H54 (cell line): ENCODE measurements at places on chromosomes 1 and 21.

- no peak for DNase-seq
Observed at GRCh38 chr1:228416217-228416933, at the start of gene TRIM17. Gene TRIM17, minus strand, starts transcription at chr1:228416861. Its CDS starts 1,789 bp downstream, at chr1:228415072.

- no peak for DNase-seq
Observed at GRCh38 chr1:1165485-1165884, 8.2 kb upstream of the TTLL10 start.

GRCh38 chr1:18458133-18459092 lies 22.3 kb upstream of the KLHDC7A start:
- no peak for DNase-seq

DNA sequence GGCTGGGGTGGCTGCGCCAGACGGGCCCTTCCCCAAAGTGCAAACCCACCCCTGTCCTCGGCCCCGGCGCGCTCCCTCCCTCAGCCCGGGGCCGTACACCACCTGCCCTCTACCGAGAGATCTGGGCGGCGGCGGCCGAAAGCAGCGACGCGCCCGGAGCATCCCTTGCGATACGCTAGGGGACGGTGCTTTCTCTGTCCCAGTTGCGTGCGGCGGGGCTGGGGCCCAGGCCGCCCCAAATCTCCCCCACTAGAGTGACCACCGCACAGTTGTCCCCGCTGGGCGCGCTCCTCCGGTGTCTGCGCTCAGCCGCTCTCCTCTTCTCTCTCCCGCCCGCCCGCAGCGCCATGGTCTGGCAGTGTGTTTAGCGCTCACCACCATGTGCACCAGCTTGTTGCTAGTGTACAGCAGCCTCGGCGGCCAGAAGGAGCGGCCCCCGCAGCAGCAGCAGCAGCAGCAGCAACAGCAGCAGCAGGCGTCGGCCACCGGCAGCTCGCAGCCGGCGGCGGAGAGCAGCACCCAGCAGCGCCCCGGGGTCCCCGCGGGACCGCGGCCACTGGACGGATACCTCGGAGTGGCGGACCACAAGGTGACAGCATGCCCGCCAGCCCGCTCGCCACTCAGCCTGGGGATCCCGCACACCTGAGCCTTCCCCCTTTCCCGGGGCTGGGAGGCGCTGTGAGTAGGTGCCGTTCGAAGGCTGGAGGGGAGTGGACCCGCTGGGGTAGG lies 1.0 kb downstream of the ST6GALNAC5 start:
- DNase-seq: no peak

DNA sequence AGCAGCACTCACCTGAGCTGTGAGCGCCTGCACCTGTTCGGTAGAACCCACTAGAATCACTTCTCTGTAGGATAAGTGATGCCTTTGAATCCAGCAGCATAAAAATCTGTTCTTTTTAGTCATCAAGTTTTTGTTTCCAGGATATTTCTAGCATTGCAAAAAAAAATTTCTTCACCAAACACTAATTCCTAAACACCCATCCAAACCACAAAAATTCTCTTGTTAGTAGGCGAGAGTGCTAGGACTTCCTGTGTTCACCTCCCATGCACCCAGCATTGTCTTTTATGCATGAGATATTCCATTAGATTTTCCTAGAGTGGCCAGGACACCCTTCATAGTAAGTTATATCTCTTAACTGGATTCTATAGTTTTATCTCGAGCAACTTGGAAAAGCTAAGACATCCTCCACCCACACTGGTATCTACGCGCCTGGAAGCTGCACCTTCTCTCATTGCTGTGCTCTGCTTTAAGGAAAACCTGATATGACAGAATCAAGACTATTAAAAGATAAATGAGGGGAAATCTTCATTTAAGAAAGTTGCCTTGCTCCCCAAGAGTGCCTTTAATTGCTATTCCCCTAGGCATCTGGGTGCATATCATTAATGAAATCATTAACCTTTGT lies 12.3 kb downstream of the SERTAD4 start:
- DNase-seq: no peak

- DNase-seq: no peak
Observed at GRCh38 chr1:10686404-10687040, 109.9 kb downstream of the CASZ1 start.

DNA sequence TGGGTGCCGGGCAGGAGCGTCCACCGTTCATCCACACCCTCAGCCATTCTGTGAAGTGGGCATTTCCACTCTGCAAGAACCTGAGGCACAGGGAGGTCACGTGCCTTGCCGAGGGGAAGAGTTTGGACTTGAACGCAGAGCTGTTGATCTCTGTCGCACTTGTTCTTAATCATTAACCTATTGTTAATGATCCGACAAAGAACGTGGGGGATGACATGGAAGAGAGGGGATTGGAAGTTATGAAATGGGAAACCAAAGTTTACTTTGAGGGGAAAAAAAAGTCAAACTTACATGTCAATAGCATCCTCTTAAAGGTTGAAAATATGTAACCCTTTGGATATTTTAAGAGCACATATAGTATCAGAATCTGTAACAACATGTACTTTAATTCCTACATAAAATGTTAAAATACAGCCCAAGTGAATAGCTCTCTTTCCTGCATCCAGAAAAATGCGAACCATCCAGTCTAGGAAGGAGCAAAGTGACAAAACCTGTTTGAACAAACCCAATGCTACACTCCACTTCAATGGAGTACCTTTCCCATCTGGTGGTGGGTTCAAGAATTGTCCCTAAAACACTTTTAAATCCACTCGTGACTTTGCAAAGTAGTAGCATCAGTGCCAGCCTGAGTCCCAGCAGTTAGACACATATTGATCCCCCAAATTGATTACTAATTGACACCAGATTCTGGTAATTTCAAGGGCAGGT lies 75.5 kb downstream of the SETD4 start:
- DNase-seq: no peak

DNA sequence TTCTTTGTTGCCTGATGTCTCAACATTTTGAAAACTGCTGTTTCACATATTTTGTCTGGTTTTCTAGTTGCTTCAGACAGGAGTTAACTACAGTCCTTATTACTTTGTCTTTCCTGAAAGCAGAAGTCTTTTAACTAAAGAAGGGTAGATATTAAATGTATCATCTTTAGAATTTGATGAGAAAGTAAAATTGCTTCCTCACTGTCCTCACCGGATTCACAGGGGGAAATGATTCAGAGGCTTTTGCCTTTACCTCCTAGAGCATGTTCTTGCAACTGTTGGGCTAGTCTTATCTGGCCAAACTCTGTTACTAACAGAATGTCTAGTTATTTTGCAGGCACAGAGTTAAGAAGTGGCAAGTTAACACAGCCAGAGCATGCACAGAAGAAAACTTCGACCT lies 107.2 kb upstream of the VAV3 start:
- no peak for DNase-seq

DNA sequence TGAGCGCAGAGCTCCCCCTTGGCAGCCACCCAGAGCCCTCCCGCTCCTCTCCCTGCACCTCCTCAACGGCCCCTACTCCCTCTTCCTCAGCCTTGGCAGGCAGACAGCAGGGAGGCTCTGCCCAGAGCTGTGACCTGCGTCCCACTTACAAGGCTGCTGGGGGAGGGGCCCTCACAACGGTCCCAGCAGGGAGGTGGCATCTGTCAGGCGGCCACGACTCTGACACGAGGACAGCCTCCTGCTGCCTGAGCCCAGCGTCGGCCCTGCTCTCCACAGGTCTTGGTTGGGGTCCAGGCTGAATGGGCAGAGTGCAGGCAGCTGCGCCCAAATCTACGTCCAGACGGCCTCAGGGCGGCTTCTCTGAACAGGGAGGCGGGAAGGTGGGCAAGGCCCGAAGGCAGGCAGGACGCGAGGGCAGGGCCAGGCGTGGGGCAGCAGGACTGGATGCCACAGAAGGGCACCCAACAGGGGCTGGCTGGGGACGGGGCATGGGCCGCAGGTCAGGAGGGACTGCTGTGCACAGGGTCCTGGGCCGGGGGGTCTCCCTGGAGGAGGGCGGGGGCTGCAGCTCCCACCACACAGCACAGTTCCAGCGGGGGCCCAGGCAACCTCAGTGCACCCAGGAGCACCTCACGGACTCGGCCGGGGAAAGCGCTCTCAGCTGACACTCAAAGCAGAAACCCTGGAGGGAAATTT lies 7.5 kb downstream of the SLC19A1 start:
- no peak for DNase-seq

DNA sequence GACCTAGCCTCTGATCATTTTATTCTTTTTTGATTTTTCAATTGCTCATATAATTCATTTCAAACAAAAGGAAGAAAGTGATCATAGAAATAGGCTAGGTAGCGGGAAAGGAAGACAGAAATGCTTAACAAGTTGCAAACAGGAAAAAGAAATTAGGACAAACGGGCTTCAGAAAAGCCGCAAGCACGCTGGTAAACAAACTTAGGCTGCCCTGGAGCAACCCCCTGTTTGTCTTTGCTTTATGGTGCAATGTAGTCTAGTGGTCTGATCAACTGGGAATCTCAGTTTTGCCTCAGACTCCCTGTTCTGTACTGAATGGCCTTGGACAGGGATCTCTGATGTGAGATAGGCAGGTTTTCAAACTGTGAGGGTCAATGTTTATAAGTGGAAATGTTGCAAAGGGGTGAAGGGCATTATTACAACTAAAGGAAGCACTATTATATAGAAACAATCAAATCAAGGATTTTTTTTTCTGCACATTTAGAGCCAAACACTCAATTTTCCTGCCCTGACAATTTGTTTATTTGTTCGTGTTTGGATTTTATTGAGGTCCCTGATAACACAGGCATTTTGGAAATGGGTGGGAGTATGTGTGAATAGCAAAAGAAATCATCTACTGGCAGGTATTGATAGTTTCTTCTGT lies 146.8 kb upstream of the NRIP1 start:
- DNase-seq: no peak
